ENCODE measurements at places on chromosomes 2 and 18.

DNA sequence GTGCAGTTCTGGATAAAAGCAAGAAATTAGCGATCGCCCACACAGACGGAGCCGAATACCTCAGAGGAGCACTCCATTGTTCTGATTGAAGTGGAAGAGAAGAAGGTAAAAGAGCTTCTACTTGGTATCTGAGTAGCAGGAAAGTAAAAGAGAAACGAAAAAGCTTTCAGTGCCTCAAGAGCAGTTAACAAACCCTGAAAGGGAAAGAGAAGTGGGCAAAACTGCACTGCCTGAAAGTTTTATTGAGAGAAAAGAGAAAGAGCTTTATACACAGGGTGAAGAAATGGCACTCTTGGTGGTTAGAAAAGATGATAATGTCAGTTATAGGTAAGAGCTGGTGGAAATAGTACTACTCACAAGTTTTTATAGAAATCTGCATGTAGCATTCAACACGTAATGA is 192.8 kb downstream of the CDCA7 start:
- DNase-seq, result no peak

GRCh38 chr18:415617-416612 is 84.6 kb downstream of the COLEC12 start:
- no peak for DNase-seq

- no peak for DNase-seq
Observed at GRCh38 chr2:182078988-182079602, 93.4 kb downstream of the PPP1R1C start.

DNA sequence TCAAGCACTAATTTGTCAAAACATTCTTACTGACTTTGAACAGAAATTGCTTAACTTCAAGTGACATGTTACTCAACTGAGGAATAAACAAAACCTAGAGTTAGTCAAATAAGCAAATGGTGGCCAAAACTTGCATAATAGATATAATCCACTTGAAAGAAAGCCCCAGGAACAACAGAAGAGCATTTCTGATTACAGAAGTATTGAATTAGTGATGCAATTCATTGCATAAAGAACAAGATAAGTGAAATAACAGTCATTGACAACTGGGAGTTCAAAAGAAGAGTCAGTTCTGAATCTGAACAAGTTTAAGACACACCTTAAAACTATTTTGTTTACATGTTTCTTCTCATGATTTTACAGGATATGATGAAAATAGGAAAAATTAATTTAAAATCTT is 30.8 kb downstream of the COBLL1 start:
- DNase-seq, result no peak

- peak; percentile 62 for DNase-seq
Observed at GRCh38 chr2:38462121-38462661, 85.1 kb upstream of the ATL2 start.

DNA sequence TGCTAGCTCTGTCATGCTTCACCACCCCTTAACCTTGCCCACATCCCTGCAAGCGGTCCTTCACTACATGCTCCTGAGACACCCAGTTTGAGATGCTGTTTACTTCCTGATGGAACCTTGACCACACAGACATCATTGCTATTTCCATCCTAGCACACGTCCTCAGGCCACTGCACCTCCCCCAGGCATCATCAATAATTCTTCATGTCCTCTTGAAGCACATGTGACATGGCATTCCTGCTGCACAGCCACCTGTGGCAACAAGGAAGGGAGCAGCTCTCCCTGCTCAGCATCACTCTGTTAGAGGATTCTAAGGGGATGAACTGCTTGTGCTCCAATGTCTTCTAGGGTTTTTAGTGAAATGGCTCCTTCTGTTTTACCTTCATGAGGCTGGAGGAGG is 26.1 kb upstream of the ST3GAL5 start:
- no peak for DNase-seq

DNA sequence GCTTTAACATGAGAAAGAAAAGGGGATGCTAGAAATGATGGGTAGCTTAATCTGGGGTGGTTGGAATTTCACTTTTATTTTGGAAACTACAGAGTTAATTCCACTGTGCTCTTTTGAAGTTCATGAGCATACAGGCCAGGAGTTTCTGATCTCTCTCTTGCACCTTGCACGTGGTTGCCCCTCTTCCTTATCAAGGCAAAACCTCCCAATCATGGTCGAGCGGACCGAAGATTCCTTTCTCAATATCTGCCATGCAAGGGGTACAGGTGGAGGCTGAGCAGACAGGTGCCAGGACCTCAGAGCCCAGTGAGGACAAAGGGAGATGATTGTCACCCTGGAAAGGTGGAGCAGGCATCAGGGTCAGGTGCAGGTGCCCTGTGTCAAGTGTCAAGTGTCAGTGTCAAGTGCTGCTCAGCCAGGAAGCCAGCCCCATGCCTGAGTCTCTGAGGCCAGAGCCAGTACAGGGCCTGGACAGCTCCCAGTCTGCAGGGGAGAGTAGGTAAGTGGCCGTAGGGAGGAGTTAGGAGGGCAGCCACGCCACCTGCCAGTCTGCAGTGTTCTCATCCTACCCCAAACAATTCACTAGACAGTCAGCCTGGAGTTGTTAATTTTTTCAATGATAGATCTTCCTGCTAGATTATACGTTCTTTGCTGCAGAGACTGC is 42.2 kb downstream of the LPIN1 start:
- no peak for DNase-seq

DNA sequence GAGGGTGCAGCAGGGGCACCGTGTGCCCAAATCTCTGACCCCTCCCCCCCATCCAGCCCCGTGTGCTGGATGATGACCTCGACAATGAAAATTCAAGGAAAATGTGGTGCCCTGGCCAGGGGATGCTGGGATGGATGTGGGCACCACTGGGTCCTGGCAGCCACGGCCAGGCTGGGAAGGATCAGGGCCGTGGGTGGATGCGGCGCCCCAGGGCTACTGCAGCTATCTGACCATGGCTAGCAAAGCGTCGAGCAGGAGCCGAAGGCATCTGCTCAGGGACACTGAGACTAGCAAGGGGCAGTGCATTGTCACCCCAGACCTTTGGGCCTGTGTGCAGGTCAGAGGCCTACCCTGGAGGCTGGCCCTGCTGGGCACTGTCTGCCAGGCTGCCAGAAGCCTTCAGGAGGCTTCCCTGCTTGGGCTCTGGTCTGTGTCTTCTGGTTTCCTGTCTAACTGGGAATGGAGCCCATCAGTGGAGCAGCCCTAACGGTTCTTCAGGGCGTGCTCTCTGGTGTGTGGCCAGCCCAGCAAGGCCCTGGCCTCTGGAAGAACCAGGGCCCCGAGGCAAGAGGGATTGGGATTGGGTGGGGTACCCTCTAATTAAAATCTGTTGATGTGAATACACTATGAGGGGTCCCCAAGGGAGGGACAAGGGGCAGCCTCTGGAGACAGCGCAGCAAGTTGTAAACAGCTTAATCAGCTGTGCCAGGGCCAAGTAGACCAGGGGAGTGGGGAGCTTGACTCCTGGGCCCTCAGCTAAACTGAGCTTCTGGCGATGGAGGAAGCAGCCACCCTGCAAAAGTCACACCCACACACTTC is 98.0 kb downstream of the STPG4 start:
- peak; percentile 40 for DNase-seq

DNA sequence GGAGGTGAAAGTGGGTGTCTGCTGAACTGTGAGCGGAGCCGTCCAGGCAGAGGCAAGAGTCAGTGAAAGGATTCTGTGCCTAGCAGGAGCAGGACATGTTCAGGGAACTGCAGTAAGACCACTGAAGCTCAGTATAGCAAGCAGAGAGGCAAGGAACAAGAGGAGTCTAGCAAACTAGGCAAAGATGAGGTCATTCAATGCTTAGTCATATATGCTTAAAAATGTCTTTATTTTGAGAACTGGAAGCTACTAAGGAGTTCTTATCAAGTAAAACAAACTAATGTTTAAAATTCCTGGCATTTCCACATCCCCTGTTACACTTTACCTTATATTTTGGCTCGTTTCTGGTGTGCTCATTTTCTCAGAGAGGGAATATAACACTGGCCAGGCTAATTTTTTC is 913.4 kb downstream of the CBLN2 start:
- DNase-seq, result no peak

DNA sequence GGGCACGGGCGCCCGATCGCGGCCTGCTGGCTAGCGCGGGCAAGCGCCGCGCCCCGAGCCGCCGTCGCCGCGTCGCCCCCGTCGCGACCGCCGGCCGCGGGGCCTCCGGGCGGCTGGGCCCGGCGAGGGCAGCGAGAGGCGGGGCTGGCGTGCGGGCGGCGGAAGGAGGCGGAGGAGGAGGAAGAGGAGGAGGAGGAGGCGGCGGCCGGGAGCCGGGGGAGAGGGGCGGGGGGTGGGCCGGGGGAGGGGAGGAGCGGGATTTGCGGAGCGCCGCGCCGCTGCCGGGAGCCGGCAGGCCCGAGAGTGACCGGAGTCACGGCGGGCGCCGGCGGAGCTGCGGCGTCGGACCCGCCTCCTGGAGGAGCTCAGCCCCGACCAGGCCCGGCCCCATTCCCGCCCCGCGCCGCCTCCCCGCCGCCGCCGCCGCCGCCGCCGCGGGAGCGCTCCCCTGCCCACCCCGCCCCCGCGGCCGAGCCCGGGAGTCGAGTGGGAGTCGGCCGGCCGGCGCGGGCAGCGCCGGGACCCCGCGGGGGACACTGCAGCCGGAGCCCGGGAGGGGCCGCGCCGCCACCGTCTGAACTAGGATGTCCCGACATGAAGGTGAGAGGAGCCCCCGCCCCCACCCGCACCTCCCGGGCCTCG is at the start of gene KCMF1:
KCMF1 (plus strand) TSS at position 294 of the 642 bp plus-strand sequence; CDS start at position 585, 291 bp downstream.
- peak; percentile 88 for DNase-seq

DNA sequence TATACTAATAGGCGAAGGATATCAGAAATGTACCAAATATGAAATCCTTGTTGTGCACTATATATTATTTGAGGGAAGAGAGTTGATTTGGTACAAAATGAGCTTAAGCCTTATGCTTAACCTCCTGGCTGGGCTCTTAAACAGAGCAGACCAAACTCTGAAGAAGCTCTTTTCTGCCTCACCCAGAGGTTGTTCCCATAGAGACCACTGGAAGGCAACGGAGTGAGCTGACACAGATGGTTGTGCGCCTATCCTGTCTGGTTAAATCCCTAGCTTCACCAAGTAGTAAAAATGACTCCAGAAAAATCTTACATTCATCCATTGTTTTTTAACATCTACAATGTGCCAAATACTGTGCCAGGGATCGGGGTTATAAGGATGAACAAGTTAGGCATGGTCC is 55.9 kb upstream of the NOL4 start:
- DNase-seq, result no peak

DNA sequence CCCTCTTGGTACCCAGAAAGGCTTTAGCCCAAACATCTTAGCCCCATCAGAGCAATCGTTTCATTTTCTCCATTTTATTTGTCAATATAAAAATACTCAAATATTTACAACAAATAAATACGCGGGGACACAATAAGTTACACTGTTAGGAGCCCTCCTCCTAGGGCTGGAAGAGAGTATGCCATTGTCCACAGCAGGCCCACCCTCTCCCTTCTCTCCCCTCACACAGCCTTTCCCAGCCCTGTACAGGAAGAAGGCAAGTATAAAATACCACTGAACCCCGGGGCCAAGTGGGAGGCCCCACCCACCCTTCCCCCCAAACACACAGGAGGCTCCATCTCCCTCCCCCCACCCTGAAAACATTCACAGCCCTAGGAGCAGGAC is 1.9 kb upstream of the ANKRD39 start:
- DNase-seq, result no peak

DNA sequence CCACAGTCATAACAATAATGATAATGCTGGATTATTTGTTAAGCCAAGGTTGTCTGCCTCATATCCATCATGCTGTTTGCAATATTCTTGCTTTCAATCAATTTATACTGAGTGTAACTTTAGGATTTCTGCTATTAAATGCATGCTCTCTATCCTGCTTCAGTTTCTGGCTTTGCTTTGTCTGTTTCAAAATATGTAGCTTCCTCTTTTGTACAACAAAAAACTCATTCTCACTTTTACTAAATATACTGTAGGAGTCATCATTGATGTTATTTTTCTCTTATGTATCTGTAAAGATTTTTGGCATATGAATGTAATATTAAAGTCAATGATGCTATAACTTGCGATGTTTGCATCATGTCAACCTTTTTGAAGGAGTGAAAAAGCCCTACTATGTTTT is 149.3 kb downstream of the GPD2 start:
- no peak for DNase-seq

- no peak for DNase-seq
Observed at GRCh38 chr2:79219383-79219988, 59.9 kb upstream of the REG3A start.

GRCh38 chr2:174835797-174836255 is 71.6 kb upstream of the CHRNA1 start:
- DNase-seq, result no peak

GRCh38 chr2:33913071-33913616 is 314.0 kb upstream of the FAM98A start:
- DNase-seq, result no peak

- peak; percentile 37 for DNase-seq
Observed at GRCh38 chr2:42954227-42954962, 162.0 kb upstream of the HAAO start.

DNA sequence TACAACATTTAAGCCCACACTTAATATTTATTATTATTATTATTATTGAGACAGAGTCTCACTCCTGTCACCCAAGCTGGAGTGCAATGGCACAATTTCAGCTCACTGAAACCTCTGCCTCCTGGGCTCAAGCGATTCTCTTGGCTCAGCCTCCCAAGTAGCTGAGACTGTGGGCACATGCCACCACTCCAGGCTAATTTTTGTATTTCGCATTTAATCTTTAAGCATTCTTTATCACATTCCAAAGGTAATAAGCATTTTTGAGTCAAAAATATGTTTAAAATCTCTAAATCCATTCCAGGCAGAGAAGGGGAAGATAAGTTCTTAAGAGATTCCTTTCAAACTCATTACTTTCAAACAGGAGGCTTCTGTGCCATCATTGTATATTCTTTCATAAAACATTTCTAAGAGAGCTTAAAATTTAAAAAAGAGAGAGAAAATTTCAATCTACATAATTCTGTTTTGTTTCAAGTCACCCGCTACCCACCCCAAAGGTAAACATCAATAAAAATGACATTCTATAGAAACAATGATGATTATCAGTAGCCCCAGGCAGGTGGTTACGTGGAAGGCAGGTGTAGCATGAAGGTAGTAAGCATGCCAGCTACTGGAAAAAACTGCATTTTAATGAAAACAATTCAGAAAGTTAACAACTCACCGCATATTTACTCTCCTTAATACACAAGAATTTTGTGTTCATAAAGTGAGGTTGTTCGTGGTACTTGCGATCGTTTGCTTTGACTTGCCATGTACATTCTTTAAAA is 84.4 kb upstream of the NARS1 start:
- DNase-seq, result no peak

DNA sequence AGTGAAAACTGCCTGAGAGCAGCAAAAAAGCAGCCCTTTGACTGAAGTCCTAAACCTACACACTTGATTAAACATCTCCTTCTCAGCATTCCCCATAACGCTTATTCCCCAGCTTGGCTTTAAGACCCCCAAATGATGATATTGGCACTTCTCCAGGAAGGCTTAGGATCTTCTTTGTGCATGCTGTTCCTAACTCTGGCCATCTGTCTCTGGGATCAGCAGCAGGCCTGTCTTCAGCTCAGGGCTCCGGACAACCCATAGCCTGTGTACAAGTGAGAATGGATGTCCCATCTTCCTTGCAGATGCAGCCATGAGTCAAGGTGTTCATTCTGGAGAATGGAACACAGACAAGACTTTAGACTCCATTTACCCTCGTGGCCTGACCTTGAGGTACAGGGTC is 81.6 kb upstream of the TMEM17 start:
- no peak for DNase-seq

All from mucosa of descending colon (tissue), 3 donors.